MCF 10A (cell line): ENCODE measurements at places on chromosomes 5 and 9. TPM values are rescaled to one million over a fixed set of nuclear protein-coding genes. Genes with fewer than 3 reads are reported as not detected.

DNA sequence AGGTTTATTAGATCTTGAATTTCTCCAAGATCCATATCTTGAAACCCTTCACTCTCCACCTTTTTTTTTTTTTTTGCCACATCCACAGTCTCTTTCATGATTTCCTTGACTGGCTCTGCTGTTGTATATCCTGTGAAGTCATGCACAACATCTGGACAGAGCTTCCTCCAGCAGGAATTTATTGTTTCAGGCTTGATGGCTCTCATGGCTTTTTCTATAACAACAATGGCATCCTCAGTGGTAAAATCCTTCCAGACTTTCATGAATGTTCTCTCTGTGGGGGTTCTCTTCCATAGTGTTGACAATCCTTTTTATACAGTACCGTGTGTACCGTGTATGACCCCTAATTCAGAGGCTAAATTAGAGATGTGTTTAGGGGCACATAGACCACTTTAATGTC lies 24.0 kb downstream of the RANBP17 start:
- no peak overlapping the region for H3K27ac ChIP-seq
- H3K27me3 ChIP-seq: no peaks in the 10 kb centered on the region
- H3K4me1 ChIP-seq: no peaks in the 10 kb centered on the region
- no peaks in the 10 kb centered on the region for H3K36me3 ChIP-seq
- DNase-seq: no peak

DNA sequence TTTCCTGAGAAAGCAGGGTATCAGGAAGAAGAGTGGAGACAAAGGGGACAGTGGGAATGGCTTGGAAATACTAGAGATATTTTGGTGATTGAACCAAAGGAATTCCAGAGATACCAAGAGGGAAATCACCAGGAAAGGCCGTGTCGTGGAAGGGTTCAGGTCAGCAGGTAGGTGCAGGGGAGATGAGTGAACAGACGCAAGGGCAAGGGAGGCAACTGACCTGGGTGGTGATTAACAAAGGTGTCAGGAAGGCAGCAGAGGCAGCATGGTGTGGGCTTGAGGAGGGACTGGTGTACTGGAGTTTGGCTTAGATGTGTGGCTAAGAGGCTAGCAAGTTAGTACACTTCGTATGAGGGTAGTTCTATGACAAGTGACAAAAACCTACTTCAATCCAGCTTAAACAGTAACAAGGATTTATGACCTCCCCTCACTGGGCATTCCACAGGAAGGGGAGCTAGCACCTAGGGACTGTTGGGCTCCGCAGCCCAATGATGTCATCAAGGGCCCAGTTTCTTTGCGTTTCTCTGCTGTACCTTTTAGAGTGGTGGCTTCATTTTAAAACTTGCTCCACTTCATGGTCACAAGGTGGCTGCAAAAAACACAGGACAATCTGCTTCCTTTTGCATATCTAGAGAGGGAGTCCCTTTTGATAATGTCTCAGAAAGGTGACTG lies 37.0 kb downstream of the INIP start:
- H3K36me3 ChIP-seq: peaks cover 5% of the 10 kb centered on the region
- no peak overlapping the region for H3K4me3 ChIP-seq
- no peaks in the 10 kb centered on the region for H3K27me3 ChIP-seq
- H3K4me1 ChIP-seq: no peaks in the 10 kb centered on the region
- no peak for DNase-seq

GRCh38 chr5:35626553-35626952 lies 8.9 kb downstream of the SPEF2 start:
- no peak for DNase-seq
- no peaks in the 10 kb centered on the region for H3K27me3 ChIP-seq
- H3K27ac ChIP-seq: no peak overlapping the region
- H3K36me3 ChIP-seq: no peaks in the 10 kb centered on the region

- peaks cover 9% of the 10 kb centered on the region for H3K4me1 ChIP-seq
- no peak overlapping the region for H3K27ac ChIP-seq
- H3K36me3 ChIP-seq: no peaks in the 10 kb centered on the region
Measured at GRCh38 chr9:78994471-78994870, 577.3 kb upstream of the TLE4 start.

GRCh38 chr9:124018730-124019697 lies 7.4 kb downstream of the LHX2 start:
- H3K27me3 ChIP-seq: peaks cover 48% of the 10 kb centered on the region
- peak overlapping the region; percentile 59 for H3K4me3 ChIP-seq
- peaks cover 5% of the 10 kb centered on the region for H3K36me3 ChIP-seq
- DNase-seq: no peak
- H3K27ac ChIP-seq: no peak overlapping the region
- peaks cover 11% of the 10 kb centered on the region for H3K4me1 ChIP-seq

The ORM2 gene
- not detected in 2 replicates for total RNA-seq
